Stimulated activated CD4-positive, alpha-beta T cell treated with anti-CD3 and anti-CD28 coated beads, Interleukin-1b, Interleukin-23, amount 100 ng/mL, for 48 hours (primary cell): ENCODE measurements at places on chromosomes 2 and 18.

DNA sequence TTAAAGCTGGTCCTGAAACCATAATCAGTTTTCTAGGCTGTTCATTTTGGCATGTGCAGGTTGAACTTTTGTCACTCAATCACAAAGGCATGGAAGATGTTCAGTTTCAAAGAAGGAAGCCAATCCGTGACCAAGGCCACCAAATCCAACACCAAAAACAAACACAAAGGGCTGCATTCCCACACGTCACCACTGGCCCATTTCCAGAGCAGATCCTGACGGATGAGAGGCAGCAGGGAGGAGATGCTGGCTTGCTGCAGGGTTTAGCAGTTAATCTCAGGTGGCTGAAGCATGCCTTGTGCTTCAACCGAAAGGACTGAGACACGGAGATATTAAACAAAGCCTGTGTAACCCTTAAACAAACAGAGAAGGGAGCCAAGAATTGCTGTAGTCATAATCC is 191.9 kb upstream of the CTAGE1 start:
- DNase-seq: no peak

DNA sequence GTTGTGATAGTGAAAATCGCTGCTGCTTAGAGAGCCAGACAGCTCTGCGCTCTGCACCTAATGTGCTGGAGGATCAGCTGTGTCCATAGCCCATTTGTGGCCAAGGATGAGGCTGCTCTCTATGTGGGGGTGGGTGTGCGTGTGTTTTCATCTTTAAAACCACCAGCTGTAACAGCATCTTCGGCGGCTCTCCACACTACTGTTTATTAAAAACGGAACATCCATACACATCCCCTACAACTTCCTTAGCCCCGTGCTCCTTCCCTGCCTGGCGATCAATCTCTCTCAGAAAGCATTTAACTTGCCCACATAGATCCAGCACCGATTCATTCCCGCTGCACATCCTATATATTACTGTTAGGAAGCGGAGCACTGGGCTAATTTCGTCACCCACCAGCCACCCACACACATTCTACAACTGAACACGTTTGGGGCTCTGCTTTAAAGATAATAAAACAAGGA is 1.6 kb downstream of the CELF4 start:
- DNase-seq: no peak

- no peak for DNase-seq
Observed at GRCh38 chr2:78263571-78263970, 741.4 kb upstream of the LRRTM4 start.

- no peak for DNase-seq
Observed at GRCh38 chr2:8779795-8780671, 57.4 kb downstream of the KIDINS220 start.

- DNase-seq: no peak
Observed at GRCh38 chr2:216715402-216715974, 20.1 kb upstream of the IGFBP5 start.
